ENCODE measurements at places on chromosomes 6 and 20.

DNA sequence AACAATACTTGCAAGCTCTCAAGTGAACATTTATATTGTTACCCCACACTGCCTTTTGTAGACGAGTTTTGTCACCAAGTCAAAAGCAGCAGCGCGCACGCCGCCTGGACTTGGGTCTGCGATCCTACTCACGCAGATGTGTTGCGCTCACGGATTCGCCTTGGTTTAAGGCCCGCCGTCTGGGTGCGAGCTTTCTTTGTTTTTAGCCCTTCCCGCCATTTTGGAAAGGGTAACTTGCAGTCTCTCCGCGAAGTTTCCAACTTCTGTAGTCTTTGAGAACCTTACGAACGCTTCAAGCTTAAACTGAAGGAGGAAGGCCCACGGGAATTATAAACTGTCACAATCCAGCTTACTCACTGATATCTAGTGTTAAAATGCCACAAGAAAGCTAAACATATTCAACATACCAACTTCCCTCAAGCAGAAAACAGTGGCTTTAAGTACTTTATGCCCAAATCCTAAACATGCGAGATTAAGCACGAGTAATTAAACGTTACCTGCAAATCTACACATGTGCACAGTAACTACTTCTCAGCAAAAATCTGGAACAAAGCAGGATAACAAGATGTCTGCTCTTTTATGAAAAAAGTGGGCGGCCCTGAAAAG is 80.4 kb upstream of the BTN3A2 start:
- peak; percentile 74 for DNase-seq

- no peak for DNase-seq
Measured at GRCh38 chr6:128966934-128967333, 84.0 kb downstream of the LAMA2 start.

DNA sequence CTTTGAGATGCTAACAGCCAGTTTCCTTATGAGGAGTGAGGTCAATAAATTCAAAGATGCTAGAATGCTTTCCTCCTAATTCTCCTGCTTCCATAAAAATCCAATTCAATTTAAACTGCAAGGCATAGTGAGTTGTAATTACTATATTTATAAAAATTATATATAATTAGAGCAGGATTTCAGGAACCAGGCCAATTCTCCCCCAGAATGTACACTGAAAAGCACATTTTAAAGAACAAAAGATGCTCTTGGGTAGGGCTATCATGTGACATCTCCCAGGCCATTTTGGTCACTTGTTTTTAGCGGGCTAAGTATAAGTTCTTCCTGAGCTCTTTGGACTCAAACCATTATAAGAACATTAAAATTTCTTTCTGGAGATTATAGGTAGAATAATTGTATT is 195.7 kb upstream of the KCNG1 start:
- no peak for DNase-seq

DNA sequence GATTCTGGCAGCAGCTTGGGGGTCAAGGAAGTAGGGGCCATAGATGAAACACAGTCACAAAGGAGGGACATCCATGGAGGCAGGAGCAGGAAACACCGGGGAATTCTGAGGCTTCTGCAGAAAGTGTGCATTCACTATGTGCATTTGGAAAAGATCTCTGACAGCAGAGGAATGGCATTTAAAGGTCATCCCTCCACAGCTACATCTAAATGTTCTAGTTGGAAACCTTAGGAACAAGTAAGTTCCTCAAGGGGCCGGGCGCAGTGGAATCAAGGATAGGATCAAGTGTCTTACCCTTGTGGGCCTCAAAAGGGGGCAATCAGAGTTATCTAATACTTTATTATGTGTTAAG is 8.8 kb downstream of the C6orf136 start:
- no peak for DNase-seq

DNA sequence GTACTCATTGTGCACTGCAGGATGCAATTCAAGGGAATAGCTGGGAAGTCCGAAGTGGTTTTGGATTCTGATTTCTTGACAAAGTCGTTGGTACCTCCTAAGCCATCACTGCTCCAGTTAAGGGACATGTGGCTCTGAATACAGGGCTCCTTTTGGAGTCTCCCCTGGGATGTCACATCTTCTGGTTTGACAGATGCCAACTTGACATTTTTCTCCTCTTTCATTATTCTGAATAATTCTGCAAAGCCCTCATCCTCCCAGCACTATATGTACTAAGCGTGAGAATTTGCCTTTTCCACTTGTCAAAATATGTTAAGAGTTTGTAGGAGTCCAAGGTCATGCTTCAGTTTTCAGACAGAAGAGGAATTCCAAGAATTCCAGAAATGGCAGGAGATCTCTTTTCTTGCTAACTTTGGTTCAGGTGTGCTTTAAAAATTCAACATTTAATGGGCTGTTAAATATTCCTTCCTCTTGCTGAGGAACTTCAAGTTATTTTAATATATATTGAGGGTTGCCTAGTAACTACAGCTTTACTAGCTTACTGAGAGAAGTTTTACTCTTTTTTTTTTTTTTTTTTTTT is 38.7 kb downstream of the DOK5 start:
- no peak for DNase-seq

DNA sequence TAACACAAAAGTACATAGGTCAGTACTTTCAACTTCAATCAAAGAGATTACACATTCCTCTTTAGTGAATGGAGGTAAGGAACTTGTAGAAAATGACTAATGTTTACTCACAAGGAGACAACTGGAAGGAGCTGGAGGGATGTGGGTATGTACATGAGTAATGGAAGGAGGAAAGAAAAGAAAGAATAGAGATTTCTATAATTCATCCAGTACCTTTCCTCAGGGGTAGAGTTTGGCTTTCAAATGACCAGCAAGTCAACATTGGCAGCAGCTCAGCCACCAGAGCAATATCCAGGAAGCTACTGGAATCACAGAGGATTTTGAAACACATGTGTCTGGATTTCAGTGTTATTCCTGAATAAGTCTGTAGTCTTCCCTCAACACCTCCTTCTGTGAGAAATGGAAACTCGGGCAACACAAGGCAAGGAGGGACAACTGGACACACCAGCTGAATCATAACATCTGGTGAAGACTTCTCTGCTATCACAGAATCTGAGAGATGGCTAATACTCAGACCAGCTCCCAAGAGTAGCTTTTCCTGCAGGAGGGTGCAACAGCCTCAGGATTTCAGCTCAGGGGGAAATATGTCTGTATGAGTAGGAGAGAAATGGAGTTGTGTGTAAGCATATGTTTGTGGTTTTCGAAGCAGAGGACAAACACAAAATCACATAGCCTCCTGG is 98.8 kb downstream of the HAO1 start:
- DNase-seq: peak; percentile 66

DNA sequence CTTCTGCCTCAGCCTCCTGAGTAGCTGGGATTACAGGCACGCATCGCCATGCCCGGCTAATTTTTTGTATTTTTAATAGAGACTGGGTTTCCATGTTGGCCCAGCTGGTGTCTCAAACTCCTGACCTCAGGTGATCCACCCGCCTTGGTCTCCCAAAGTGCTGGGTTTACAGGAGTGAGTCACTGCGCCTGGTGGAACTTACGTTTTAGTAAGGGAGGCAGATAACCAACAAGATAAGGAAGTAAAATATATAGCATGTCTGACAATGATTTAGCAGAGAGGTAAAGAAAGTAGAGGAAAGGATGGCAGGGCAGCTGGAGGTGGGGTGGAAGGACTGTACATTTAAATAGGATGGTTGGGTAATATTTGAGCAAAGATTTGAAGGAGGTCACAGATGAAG is 12.8 kb upstream of the MYMX start:
- DNase-seq: no peak

Data from mesenchymal stem cell (in vitro differentiated cells and primary cell).